ENCODE measurements at places on chromosomes 7 and 10.
A peak's percentile ranks its signal among the peaks of the same experiment; 100 is the strongest.

GRCh38 chr10:23088609-23089008 is 6.8 kb upstream of the MSRB2 start:
- DNase-seq: no peak

DNA sequence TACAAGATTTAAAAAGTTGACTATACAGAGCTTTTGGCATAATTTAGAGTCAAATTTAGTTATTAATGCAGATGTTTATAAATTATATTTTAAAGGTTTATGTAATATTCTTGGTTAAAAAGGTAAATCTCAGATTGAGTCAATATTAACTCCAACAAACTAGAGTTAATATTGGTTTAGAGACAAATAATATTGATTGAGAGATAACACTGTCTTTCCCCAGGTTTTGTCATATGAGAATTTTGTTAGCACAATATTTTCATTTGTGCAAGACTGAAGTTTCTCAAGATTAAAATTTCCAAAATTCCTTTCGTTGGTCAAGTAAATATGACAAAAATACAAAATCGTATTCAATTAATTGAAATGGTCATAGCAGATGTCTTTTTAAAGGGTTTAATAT is 12.9 kb upstream of the AKR1D1 start:
- no peak for DNase-seq

- no peak for DNase-seq
Observed at GRCh38 chr7:140726281-140726680, 29.8 kb downstream of the NDUFB2 start.

DNA sequence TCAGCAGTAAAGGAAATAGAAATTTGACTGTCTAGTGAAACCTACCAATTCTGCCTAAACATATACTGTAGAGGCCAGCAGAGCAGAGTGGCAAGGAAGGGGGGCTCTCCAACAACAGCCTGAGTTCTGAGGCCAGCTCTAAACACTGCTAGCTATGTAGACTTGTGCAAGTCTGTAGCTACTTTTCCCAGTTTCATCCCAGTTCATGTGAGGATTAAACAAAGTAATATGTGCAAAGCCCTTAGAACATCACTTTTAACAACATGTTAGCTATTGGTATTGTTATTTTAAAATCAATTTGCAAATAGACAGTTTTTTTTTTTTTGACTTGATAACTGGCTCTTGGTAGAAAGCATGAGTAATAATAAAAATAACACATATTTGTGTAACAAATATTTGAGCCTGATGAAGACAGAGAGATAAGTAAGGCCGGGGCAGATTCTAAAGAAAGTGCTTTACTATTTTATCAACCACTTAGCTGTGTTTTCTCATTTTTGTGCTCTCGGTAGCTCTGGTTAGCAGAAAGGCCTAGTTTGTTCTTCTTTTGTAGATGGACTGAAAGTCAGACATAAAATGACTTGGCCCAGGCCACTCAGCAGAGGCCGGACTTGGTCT is 9.3 kb downstream of the CHST12 start:
- DNase-seq: no peak

- no peak for DNase-seq
Observed at GRCh38 chr7:83925860-83926259, 268.7 kb downstream of the SEMA3A start.

GRCh38 chr10:24917979-24918378 is 34.4 kb downstream of the PRTFDC1 start:
- no peak for DNase-seq

DNA sequence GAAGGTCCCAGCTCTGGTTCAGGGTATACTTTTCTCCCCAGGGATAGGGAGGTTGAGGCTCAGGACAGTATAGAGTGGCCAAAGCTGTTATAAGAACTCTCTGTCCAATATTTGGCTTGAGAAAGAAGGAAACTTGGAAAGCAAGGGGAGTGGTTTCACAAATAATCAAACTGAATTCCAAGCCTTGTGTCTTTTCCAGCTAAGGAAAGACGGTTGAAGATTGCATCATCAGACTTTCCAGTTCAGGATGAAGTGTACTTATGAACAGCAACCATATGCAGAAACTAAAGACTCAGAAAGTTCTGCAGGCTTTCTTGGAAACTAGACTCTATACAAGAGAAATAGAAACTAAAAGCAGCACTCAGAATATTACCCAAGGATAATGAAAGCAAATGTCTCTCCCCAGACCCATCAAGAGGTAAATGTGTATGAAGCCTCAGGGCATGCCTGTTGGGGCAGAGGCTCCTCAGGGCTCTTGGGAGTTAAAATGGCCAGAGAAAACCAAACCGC is 46.4 kb downstream of the RAMP3 start:
- DNase-seq: no peak

DNA sequence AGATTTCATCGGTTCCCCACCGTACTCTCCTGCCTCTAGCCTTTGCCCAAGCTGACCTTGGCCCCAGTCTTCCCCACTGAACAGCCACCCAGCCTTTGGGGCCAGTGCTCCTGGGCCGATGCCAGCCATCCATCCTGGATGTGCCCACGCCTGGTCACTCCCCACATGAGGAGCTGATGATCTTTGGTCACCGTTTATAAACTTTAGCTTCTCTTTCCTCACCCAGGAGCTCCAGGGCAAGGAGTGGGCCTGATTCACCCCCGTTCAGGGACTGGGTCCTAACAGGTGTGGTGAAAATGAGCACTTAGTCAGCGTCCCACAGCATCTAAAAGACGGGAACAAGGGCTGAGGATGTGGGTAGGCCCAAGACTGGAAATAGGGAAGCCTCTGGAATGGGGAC is 22.9 kb downstream of the GTF2IRD1 start:
- DNase-seq: no peak

- DNase-seq: no peak
Observed at GRCh38 chr7:147869456-147869855, 721.1 kb upstream of the C7orf33 start.

- DNase-seq: no peak
Observed at GRCh38 chr7:14697684-14698083, 204.9 kb downstream of the DGKB start.

GRCh38 chr7:132255898-132256297 is 320.4 kb downstream of the PLXNA4 start:
- DNase-seq: no peak

- no peak for DNase-seq
Observed at GRCh38 chr10:124701435-124701834, 42.7 kb downstream of the FAM53B start.

GRCh38 chr10:101893510-101894120 is 50.0 kb upstream of the KCNIP2 start:
- no peak for DNase-seq

DNA sequence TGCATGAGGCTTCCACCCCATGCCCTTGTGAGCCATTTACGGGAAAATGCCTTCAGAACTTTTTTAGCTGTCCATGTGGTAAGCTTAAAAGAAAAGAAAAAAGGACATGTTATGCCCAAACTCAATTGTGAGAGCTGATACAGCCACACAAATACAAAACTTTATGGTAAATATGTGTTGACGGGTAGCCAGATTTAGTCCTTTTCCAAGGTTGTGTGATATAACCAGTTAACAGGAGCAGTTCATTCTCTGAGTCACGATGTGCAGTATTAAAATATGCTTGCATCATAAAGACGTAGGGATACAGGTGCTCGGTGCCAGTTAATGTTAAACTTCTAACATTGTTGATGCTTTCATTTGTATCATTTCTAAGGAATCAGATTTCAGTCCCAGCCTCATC is 350.4 kb downstream of the DNAJB6 start:
- DNase-seq: no peak

DNA sequence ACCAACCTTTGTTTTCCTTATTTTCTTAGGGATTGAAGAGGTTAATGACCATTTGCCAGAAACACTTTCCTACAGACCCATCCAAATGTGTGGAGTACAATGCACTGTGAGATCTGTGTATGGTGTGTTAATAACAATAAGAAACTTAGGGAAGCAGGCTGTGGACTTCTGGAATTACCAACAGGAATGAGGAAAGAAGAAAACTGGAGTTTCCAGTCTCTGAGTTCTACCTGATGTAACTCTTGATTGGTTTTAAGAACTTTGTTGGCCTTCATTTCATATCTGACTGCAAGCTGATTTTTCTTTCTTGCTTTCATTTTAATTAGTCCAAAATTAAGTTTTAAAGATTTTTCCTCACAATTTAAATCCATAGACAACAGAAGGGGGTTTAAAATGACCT is 43.5 kb downstream of the PRPF18 start:
- DNase-seq: no peak

DNA sequence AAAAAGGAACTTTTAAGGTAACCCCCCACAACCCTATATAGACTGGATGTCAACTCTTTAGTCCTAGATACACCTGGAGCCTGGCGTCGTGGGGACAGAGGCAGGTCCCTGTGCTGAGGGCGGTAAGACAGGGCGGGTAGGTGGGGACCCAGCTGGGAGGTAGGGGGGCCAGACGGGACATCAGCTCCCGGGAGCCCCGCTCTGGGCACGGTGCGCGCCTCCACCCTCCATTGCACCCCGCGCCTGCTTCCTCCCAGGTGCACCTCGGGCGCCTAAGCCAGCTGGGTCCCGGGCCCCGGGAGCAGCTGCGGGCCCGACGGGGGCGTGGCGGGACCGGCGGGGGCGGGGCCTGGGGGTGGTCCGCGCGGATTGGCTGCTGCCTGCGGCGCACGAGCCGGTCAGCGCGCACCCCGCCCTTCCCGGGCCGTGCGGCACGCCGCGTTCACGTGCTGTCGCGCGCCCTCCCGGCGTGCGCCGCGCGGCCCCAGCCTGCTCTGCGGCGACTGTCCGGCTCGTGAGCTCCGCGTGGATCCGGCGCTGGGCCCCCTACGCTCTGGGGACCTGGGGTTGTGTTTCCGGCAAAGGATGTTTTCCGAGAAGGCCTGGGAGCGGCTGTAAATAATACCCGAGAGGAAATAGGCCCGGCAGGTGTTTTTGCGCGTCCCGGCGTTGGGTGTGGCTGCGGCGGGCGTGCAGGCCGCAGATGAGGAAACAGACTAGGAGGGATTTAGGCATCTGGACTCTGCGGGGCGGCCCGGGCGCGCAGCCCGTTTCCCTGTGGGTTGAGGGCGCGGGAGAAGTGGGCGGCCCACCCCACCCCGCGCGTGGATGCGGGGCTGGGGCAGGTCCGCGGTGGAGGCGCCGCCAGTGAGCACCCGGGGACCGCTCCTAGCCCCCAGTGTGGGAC is 39.1 kb upstream of the PFKFB3 start:
- DNase-seq: peak; percentile 80

DNA sequence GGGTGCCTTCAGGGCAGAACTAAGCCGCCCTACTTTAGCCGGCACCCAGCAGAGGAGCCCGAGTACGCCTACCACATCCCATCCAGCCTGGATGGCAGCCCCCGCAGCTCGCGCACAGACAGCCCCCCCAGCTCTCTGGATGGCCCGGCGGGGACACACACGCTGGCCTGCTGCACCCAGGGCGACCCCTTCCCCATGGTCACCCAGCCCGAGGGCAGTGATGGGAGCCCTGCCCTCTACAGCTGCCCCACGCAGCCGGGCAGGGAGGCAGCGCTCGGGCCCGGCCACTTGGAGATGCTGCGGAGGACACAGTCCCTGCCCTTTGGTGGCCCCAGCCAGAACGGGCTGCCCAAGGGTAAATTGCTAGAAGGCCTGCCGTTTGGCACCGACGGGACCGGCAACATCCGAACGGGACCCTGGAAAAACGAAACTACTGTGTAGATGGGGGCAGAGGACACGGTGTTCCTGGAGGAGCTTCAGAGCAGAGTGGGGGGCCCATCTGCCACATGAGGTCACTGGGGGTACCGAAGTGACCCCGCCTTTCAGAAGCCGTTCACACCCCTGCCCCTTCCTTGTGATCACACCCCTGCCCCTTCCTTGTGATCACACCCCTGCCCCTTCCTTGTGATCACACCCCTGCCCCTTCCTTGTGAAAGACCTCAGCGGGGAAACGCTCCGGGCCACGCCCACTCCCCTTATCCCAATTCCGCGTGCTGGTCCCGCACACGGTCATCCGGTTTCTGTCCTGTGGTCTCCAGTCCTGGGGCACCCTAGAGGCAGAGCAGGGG is 30.8 kb upstream of the KNDC1 start:
- DNase-seq: no peak

DNA sequence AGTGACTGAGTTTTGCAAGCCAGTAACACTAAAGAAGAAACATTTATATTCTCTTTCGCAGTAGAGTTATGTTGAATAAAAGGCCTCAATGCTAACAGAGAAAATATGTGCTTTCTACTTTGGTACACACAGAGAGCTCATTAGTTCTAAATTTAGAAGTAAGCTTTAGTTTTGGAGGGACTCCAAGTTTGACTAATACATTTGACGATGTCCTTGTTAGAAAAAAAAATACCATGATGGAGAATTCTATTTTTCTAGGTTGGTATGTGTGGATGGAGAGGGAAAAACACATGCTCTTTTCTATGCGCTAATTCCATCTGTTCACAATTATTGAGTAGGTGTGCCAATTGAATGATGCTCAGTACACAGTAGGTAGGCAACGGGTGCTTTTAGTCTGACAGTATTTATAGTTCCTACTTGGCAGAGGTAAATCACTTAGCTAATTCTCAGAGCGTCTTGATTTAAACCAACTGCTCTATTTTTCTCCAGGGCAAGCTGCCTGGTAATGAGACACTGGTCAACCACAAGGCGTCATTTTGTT is 327.2 kb upstream of the AKR1E2 start:
- DNase-seq: no peak

- DNase-seq: no peak
Observed at GRCh38 chr7:101950450-101951119, 133.2 kb downstream of the CUX1 start.

GRCh38 chr7:146331369-146331768 is 214.8 kb downstream of the CNTNAP2 start:
- DNase-seq: no peak

DNA sequence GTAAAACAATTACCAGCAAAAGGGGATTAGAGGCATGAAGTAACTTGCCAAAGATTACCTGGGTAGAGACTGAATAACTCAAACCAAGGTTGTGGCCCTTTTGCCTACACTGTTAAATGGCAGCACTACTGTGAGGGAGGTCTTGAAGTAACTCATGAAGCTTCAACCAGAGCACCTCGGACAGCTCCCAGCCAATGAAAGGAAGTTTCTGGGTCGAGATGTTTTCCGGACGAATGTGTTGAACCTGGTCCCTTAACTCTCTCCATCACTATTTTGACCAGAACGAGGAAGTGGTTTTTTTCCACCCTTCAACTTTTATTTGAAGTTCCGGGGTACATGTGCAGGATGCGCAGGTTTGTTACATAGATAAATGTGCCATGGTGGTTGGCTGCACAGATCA is 133.6 kb upstream of the PRKCQ start:
- DNase-seq: no peak

GRCh38 chr10:48519481-48520183 is 85.2 kb downstream of the ARHGAP22 start:
- DNase-seq: no peak

DNA sequence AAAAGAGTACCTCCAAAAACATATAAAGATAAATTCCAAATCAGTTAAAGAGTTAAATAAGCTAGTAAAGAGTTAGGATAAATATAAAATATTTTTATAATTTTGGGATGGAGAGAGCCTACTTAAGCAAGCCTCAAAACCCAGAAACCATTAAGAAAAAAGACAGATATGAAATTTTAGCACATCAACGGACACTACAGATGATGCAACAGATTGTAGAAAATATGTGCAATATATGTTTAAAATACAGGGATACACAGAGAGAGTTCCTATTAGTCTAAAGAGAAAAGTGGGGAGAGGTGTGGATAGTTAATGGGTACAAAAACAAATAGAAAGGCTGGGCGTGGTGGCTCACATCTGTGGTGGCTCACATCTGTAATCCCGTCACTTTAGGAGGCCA is 23.6 kb upstream of the USP54 start:
- no peak for DNase-seq
